AG08396 (cell line): ENCODE measurements at places on chromosomes 5 and 9.

DNA sequence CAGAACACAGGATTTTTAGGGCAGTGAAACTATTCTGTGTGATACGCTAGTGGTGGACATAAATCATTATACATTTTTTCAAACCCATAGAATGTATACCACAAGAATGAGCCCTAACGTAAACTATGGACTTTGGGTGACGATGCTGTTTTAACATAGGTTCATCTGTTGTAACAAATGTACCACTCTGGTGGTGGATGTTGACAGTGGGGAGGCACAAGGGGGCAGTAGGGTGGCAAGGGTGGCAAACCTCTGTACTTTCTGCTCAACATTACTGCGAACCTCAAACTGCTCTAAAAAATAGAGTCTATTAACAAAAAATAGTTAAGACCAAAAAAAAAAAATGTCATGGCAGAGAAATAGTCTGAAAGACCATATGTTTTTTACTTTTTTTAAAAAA, 9.1 kb upstream of the MVB12B start:
- no peak for DNase-seq

DNA sequence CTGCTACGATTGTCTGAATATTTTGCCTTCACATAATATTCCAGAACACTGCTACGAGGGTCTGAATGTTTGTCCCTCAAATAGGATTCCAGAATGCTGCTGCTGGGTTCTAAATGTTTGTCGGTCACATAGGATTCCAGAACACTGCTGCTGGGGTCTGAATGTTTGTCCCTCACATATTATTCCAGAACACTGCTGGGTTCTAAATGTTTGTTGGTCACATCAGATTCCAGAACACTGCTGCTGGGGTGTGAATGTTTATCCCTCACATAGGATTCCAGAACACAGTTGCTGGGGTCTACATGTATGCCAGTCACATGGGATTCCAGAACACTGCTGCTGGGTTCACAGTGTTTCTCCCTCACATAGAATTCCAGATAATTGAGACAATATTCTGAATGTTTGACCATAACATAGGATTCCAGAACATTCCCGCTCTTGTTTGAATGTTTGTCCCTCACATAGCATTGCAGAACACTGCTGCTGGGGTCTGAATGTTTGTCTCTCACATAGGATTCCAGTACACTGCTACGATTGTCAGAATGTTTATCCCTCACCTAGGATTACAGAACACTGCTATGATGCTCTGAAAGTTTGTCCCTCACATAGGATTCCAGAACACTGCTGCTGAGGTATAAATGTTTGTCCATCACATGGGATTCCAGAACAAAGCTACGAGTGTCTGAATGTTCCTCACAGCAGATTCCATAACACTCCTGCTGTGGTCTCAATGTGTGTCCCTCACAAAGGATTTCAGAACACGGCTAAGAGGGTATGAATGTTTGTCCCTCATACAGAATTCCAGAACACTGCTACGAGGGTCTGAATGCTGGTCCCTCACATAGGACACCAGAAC, 201.8 kb downstream of the FOXD4L6 start:
- no peak for DNase-seq

GRCh38 chr5:176690911-176691310, 43.6 kb downstream of the TSPAN17 start:
- DNase-seq = no peak

- DNase-seq = no peak
These were observed 341.6 kb upstream of the PIK3R1 start for GRCh38 chr5:67873935-67874334.

GRCh38 chr5:121299153-121299552, 552.5 kb upstream of the FTMT start:
- DNase-seq = no peak

GRCh38 chr9:91117959-91118703, 243.6 kb downstream of the AUH start:
- peak; percentile 94 for DNase-seq

- DNase-seq = no peak
These were observed 119.0 kb downstream of the FBXL7 start for GRCh38 chr5:15618938-15619337.
